ENCODE measurements at places on chromosomes 1 and 21. TPM values are rescaled to one million over a fixed set of nuclear protein-coding genes. Genes with fewer than 3 reads are reported as not detected.

Gene CRP
- not detected for total RNA-seq

Gene TPTE
- not detected for total RNA-seq

Gene ARHGEF10L
- total RNA-seq = 37.0 TPM

Gene SPOCD1
- 9.5 TPM for total RNA-seq

Gene CAPZB
- total RNA-seq = 260 TPM

Gene BSDC1
- 63.2 TPM for total RNA-seq

Gene CD53
- total RNA-seq = 93.6 TPM

Gene LENEP
- not detected for total RNA-seq

Gene GJA9
- total RNA-seq = not detected

Gene SLC35A3
- total RNA-seq = 18.0 TPM

Gene KLF17
- total RNA-seq = not detected

Gene DEDD
- 61.9 TPM for total RNA-seq

Gene SEC16B
- total RNA-seq = 2.9 TPM

Gene MROH9
- total RNA-seq = not detected

Gene UMODL1
- not detected for total RNA-seq

Gene GPR3
- total RNA-seq = 0.51 TPM

Gene STUM
- 1.8 TPM for total RNA-seq

Gene TSSK3
- 1.2 TPM for total RNA-seq

Gene DISP1
- 6.1 TPM for total RNA-seq

Gene TAS1R1
- not detected for total RNA-seq

Gene PADI4
- 7.0 TPM for total RNA-seq

Gene GBP7
- not detected for total RNA-seq

Gene PRDM2
- total RNA-seq = 38.1 TPM

Gene C8B
- total RNA-seq = not detected

Gene NID1
- 238 TPM for total RNA-seq

Gene LMX1A
- 0.32 TPM for total RNA-seq

Gene TRIM67
- total RNA-seq = 0.22 TPM

Gene TRABD2B
- total RNA-seq = 2.3 TPM

Gene PRMT2
- total RNA-seq = 84.6 TPM

Gene ADGRB2
- total RNA-seq = 3.9 TPM

Gene CFAP74
- not detected for total RNA-seq

Gene XCL1
- 0.32 TPM for total RNA-seq

Gene RHOU
- total RNA-seq = 29.5 TPM

Gene SPRR1B
- not detected for total RNA-seq

Gene PTAFR
- total RNA-seq = 22.8 TPM

Gene TIAM1
- total RNA-seq = 10.4 TPM

Gene SLC25A34
- 2.2 TPM for total RNA-seq

Gene NHLH1
- 0.42 TPM for total RNA-seq

Gene FAM20B
- total RNA-seq = 49.5 TPM

Gene CFHR2
- total RNA-seq = not detected

Gene PPIAL4G
- not detected for total RNA-seq

Gene ECM1
- total RNA-seq = 33.1 TPM

Measured in mesenteric fat pad (tissue), 1 donor.